ENCODE measurements at places on chromosomes 11 and 22. TPM values are rescaled to one million over a fixed set of nuclear protein-coding genes. Genes with fewer than 3 reads are reported as not detected.

GRCh38 chr11:106409222-106409621 is 331.8 kb downstream of the AASDHPPT start:
- no peak for DNase-seq

GRIK4 gene
- total RNA-seq = not detected

GRCh38 chr11:118175993-118176777 is at the start of gene SCN2B:
Gene SCN2B, minus strand, starts transcription at chr11:118176639. Its CDS starts 208 bp downstream, at chr11:118176431.
- DNase-seq = no peak

DNA sequence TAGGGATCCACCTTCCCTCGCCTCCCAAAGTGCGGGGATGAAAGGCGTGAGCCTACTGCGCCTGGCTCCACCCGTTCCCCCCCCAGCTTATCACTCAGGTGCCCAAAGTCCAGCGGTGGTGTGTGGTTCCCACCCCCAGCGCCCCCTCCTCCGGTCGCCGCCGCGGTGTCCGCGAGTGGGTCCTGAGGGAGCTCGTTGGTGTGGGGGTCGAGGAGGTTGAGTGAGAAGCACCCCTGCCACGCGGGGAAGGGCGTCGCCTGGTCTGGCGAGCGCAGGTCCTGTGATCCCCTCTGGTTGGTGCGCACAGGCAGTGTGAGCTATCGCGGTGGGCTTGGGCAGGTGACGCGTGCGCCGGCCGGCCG is 3900.6 kb upstream of the OR11H1 start:
- DNase-seq = no peak

MAPK8IP1 gene
- 8.0 TPM for total RNA-seq

DNA sequence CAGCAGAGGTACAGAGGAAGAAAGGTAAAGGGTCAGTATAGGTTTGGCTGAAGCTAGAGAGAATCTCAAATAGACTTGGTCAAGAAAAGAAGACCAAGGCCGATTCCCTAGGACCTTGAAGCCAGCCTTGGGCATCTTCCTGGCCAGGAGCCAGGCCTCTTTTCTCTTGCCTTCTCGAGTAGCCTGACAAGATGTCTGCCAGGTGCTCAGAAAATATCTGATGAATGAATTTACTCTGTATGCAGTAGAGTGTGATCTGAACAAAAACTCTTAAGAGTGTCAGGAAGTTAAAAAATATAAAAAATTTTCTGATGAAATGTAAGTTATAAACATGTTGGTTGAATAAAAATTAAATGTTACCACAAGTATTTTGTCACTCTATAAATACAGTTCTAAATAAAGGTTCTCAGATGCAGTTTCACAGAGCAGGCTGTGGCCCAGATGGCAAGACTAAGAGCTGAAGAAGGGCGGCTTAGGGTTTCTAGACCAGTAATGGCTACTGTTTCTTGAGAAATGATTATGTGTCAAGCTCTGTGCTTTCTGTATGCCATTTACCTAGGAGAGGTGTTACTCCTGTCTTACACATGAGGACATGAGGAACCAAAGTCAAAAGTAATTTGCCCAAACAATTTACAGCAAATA is 98.1 kb downstream of the ATXN10 start:
- DNase-seq = no peak

SGSM1 gene
- 8.0 TPM for total RNA-seq

CST6 gene
- 0.69 TPM for total RNA-seq

CHADL gene
- 11.4 TPM for total RNA-seq

TESMIN gene
- 0.61 TPM for total RNA-seq

APOL5 gene
- total RNA-seq = not detected

GRCh38 chr11:110367571-110367970 is 62.2 kb upstream of the FDX1 start:
- no peak for DNase-seq
